ENCODE measurements at places on chromosomes 11 and 22. TPM values are rescaled to one million over a fixed set of nuclear protein-coding genes. Genes with fewer than 3 reads are reported as not detected.

The GDPD5 gene
- 6.1 TPM for total RNA-seq

GRCh38 chr11:76752321-76753143 lies 30.6 kb upstream of the TSKU start:
- H3K4me1 ChIP-seq = no peaks in the 10 kb centered on the region
- no peak overlapping the region for H3K4me3 ChIP-seq
- peak overlapping the region; percentile 56 for H3K27ac ChIP-seq
- no peaks in the 10 kb centered on the region for H3K36me3 ChIP-seq

DNA sequence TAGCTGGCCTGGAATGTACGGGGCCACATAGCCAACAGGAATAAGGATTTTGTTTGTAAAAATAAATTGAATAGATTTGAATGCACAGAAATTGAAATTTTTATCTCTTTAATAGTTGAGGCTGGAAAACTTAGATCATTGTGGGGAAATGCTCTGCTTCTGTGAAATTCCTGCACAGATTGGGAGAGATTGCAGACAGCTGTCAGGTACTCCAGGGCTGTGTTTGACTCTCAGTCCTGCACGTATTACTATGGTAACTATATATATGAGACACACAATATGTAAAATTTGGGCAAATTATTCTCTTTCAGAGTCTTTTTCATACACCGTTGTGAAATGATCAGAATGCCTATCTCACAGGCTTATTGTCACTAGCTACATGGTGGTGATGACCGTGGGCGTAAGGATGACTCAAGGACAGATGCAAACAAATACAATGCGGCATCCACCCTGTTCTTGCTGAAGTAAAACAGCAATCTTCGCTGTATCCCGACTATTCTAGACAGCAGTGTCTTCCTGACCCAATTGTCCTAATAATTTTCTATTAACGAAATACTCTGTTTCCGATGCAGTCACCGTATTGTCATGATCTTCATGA lies 79.4 kb downstream of the ZC3H12C start:
- no peak overlapping the region for H3K4me3 ChIP-seq
- no peak overlapping the region for H3K27ac ChIP-seq
- H3K27me3 ChIP-seq = no peaks in the 10 kb centered on the region
- no peaks in the 10 kb centered on the region for H3K36me3 ChIP-seq

- H3K4me3 ChIP-seq = no peak overlapping the region
- H3K36me3 ChIP-seq = no peaks in the 10 kb centered on the region
- DNase-seq = no peak
Measured at GRCh38 chr11:16879690-16880089, 134.5 kb downstream of the PLEKHA7 start.

DNA sequence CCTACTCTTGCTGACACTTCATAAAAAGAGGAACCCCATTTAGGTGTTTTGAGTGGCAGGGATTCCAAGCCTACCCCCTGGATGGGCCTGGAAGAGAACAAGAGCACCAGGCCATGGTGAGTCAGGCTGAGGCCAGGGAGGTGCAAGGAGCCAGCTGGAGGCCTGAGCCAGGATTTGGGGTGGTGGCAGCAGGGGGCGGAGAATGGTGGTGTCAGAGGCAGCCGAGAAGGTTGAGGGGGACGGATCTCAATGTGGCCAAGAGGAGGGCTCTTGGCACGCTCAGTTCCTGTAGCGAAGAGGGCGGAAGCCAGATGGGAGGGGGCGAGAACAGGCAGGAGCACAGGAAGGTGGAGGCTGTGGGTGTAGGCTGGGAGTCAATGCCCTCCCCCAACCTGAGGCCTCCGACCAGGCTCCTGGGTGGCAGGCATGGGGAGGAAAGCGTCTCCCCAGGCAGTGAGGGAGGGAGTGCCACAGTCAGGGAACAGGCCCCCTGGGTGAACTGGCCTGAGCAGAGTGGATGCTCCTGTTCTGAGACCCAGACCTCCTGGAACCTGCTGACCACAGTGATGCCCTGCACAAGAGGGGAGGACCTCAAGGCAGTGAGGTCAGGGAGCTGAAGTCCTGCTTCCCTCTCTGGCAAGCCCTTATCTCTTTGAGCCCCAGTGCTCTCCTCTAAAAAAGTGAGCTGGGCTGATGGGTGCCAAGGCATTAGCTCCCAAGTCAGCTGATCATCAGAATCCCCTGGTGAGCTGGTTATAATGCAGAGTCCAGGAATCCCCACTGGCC lies 13.9 kb downstream of the RTN4RL2 start:
- no peaks in the 10 kb centered on the region for H3K27me3 ChIP-seq
- H3K36me3 ChIP-seq = no peaks in the 10 kb centered on the region

- H3K27ac ChIP-seq = no peak overlapping the region
- peaks cover 18% of the 10 kb centered on the region for H3K36me3 ChIP-seq
- no peak overlapping the region for H3K4me3 ChIP-seq
- DNase-seq = no peak
- H3K4me1 ChIP-seq = no peaks in the 10 kb centered on the region
Measured at GRCh38 chr22:49768951-49769690, 58.6 kb downstream of the BRD1 start.

GRCh38 chr11:119181677-119182412 lies 3.4 kb upstream of the NHERF4 start:
- H3K4me3 ChIP-seq = no peak overlapping the region
- no peak for DNase-seq
- peaks cover 6% of the 10 kb centered on the region for H3K36me3 ChIP-seq
- no peaks in the 10 kb centered on the region for H3K27me3 ChIP-seq
- H3K4me1 ChIP-seq = no peaks in the 10 kb centered on the region
- H3K27ac ChIP-seq = no peak overlapping the region

Data from right atrium auricular region (tissue), 2 donors.